Muscle of leg (tissue), 16 donors: ENCODE measurements at places on chromosomes 11 and 22.

DNA sequence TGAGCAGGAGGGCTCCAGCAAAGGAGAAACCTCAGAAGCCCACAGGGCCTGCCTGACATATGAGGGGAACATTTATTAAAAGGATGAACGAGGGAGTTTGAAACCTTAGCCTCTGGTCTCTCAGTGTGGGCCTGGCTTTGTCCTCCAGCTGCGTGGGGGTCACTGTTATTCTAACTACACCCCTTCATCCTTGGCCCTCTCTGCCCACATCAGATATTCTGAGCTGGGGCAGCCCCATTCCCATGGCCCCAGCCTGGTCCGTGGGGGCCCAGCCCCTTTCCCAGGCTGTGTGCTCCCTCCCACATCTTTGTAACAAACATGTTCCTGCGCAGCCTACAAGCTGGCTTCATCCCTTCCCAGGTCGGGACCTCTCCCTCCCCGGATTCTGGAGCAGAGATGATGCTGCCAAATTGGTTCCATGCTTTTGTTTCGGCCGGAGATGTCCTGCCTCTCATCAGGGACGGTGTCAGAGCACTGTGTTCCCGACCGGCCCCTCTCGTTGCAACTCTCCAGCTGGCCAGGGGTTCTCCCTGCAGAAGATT lies 4.0 kb downstream of the FXYD6 start:
- peak overlapping the region; percentile 6 for H3K27ac ChIP-seq
- H3K27me3 ChIP-seq, result peaks cover 7% of the 10 kb centered on the region
- H3K4me1 ChIP-seq, result peaks cover 84% of the 10 kb centered on the region
- peak; percentile 49 for DNase-seq
- peaks cover 4% of the 10 kb centered on the region for H3K36me3 ChIP-seq

DNA sequence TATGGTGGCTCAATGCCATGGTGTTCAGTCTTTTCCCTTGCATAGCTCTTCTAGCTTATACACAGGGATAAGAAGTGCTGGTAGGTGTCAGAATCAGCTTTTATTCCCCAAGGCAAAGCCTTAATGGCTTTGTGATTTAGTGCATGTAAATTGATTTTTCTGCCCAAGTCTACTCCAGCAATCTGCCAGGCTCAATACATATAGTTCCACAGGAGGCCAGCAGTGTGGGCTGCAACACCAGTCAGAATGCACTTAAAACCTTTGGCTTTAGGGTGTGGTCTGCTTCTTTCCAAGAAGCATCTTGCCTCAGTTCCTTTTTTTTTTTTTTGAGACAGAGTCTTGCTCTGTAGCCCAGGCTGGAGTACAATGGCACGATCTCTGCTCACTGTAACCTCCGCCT lies 14.5 kb upstream of the CAPRIN1 start:
- H3K27ac ChIP-seq, result no peak overlapping the region
- H3K4me1 ChIP-seq, result no peaks in the 10 kb centered on the region
- H3K27me3 ChIP-seq, result no peaks in the 10 kb centered on the region
- no peak for DNase-seq
- no peaks in the 10 kb centered on the region for H3K36me3 ChIP-seq
- no peak overlapping the region for H3K4me3 ChIP-seq

DNA sequence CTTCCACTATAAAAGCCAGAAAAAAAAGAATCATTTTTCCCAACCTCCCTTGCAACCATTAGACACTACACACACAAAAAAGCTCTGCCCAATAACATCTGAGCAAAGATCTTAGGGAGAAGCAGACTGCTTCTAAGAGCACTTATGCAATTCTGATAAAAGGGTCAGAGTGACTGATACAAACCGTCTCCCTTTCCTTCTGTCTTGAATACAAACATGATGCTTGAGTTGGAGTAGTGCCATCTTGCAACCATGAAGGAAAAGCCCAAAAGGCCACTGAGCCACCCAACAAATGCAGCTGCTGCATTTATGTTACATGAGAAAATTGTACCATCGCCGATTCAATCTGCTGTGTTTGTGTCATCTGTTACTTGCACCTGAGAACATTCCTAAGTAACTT lies 47.6 kb upstream of the EED start:
- no peaks in the 10 kb centered on the region for H3K27me3 ChIP-seq
- DNase-seq, result no peak
- H3K4me1 ChIP-seq, result no peaks in the 10 kb centered on the region
- H3K36me3 ChIP-seq, result no peaks in the 10 kb centered on the region

GRCh38 chr22:44423556-44424358 lies 74.3 kb downstream of the RTL6 start:
- no peak for DNase-seq
- H3K4me1 ChIP-seq, result peaks cover 23% of the 10 kb centered on the region
- no peak overlapping the region for H3K27ac ChIP-seq
- no peaks in the 10 kb centered on the region for H3K27me3 ChIP-seq

DNA sequence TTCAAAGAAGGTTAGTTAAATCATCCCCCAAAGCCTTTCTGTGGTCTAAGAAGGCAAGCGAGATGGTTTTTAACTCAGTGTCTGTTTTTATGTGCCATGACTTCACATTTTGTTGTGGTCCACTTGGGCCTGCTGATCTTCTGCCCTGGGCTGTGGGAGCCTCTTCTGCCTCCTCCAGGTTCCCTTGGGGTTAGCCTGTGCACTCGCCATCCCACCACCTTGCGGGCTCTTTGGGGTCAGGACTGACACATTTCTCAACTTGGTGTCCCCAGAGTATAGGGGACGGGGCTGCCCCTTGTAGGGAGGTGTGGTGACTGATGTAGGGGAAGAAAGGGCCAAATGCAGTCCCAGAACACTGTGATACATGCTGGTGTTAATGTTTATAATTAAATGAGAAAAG lies 207.0 kb downstream of the TBC1D22A start:
- no peak for DNase-seq

DNA sequence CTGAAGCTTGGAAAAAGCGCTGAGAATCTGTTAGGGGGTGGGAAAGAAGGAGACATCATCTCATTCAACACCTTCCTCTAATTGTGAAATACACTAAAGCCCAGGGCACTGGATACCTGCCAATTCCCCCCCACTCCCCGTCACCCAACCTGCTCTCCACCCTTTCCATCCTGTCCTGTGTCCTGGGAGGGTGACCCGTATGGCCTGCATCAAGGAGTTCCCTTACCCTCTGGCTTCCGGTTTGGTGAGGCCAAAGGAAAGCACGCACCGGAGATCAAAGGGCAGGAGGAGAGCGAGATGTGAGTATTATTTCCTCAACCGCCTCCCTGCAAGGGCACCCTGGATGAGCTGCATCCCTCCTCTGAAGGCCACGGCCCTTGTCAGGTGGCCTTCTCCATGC lies 65.0 kb upstream of the PTPRJ start:
- no peak overlapping the region for H3K4me3 ChIP-seq
- H3K27me3 ChIP-seq, result no peaks in the 10 kb centered on the region
- no peak for DNase-seq
- H3K27ac ChIP-seq, result no peak overlapping the region
- no peaks in the 10 kb centered on the region for H3K36me3 ChIP-seq

DNA sequence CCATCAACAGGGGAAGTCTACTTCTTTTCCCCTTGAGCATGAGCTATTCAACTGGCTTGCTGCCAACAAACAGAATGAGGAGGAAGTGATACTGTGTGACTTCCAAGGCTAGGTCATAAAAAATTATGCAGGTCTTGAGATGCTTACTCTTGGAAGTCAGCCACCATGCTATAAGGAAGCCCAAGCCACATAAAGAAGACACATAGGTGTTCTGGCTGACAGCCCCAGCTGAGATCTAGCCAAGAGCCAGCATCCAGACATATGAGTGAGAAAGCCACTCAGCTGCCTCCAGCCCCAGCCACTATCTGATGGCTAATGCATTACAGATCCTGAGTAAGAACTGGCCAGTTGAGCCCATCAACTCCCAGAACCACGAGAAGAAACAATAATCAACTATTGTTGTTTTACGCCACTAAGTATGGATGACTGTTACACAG lies 31.0 kb upstream of the PPP2R1B start:
- peaks cover 26% of the 10 kb centered on the region for H3K36me3 ChIP-seq
- H3K27ac ChIP-seq, result no peak overlapping the region

DNA sequence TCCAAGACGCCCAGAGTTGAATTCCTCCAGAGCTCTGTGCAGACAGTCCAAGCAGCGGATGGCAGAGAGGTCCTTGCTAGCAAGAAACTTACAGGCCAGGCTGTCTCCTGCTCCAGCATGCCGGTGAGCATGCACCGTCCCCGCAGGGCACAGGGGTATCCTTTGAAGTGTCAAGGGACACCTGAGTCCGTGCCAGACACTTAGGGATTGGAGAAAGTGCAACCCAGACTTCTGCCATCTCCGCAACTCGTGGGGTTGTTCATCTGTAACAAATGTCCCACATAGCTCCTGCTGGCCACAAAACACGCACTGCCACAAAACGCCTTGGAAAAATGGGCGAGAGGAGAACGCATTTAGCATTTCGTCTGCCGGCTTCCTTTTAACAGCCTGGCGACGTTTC lies 13.3 kb downstream of the TSPO start:
- H3K27ac ChIP-seq, result no peak overlapping the region
- DNase-seq, result peak; percentile 38
- no peaks in the 10 kb centered on the region for H3K27me3 ChIP-seq

DNA sequence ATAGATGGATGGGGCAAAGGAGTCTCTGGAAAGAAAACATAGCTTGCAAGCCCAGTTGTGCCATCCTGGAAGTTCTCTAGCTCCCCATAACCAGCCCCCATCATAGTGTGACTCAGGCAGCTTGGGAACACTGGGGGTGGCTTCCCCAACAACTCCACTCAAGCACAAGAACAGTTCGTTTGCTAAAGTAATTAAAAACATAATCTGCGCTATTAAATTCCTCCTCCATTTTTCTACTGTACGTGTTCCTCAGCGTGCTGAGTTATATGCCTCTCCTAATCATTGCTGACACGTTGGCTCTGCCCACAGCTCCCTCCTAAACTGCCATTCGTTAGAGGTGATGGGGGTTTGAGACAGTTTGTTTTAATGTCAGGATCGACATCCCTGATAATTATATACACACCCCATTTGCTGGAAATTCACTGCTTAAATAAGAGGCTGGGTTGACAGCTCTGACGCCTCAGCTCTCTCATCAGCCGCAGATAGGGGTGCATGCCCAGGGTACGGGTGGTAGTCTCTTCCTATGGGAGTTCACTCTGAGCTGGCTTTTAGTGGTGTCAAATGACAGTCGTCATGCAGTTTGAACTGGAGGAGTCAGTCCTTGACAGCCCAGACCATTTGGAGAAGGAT lies 59.5 kb upstream of the SEZ6L start:
- DNase-seq, result no peak
- no peaks in the 10 kb centered on the region for H3K4me1 ChIP-seq
- H3K36me3 ChIP-seq, result no peaks in the 10 kb centered on the region
- no peak overlapping the region for H3K27ac ChIP-seq

DNA sequence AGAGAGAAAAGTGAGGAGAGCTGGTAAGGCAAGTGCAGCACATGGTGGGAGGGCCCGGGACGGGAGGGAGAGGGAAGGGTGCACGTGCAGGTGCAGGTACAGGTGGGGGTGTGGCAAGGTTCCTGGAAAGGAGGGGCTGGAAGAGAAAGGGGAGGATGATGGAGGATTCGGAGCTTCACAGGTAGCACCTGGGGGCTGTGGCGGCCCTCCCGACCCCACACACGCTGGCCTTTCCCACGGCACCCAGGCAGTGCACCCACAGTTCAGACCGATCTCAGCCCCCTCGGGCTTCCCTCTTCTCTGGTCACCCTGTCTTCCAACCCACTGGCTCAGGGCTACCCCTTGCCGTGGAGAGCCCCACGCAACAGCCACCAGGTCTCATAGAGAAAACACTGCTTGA lies 67.4 kb upstream of the A4GALT start:
- H3K4me3 ChIP-seq, result no peak overlapping the region
- no peak for DNase-seq
- H3K27ac ChIP-seq, result no peak overlapping the region
- H3K4me1 ChIP-seq, result peaks cover 26% of the 10 kb centered on the region
- no peaks in the 10 kb centered on the region for H3K36me3 ChIP-seq
- H3K27me3 ChIP-seq, result no peaks in the 10 kb centered on the region

- peaks cover 18% of the 10 kb centered on the region for H3K36me3 ChIP-seq
- no peak for DNase-seq
- no peak overlapping the region for H3K4me3 ChIP-seq
- H3K4me1 ChIP-seq, result peaks cover 19% of the 10 kb centered on the region
These were observed 29.2 kb upstream of the GCAT start for GRCh38 chr22:37778370-37779009.
